Nephron progenitor cell (in vitro differentiated cells): ENCODE measurements at places on chromosomes 1 and 21.

DNA sequence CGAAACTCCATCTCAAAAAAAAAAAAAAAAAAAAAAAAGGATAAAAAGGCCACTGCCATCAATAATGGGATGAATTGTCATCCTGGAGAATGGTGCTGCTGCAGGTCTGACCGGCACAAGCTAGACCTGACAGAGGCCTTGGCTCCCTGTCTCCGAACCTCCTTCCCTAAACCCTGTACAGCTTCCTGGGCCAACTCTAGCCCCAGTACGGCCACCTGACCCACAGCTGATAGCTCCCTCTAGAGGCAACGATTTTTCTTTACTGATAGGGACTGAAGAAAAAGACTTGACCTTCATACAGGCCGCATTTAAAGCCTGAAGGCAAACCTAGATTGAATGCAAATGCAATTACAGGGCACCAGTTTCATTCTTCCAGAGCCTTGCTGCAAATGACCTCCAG is 30.7 kb downstream of the NOL9 start:
- DNase-seq = peak; percentile 32

DNA sequence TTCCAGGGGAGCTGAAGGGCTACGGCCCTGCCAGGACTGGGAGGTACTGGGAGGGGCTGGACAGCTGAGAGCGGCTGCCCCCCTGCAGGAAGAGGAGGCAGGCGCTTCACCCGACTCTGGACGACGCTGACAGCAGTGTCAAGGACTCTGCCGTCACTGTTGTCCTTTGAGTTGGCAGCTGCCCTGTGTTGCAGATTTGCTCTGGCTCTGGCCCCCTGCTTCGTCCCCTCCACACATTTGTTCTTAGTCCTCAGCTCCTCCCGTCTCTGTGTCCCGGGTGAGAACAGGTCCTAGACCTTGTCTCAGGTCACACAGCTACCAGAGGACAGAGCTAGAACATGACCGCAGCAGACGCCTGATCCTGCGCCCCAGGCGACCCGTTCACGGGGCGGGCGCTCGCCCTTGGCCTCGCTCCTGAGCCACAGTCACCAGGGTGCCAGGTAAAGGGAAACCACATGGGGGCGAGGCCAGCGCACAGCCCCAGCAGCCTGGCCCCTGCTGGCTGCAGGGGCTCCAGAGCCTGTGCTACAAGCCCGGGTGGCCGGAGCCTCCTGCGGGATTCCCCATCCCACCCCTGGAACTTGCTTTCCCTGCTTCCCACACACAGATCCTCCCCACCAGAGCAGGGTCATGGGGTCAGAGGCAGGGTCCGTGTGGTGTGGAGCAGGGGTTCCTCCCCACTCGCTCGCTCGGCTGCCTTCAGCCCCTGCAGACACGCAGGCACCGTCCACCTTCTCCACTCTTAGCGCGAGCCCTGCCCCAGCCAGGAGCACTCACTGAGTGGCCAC is 10.7 kb upstream of the NPHP4 start:
- peak; percentile 40 for DNase-seq

DNA sequence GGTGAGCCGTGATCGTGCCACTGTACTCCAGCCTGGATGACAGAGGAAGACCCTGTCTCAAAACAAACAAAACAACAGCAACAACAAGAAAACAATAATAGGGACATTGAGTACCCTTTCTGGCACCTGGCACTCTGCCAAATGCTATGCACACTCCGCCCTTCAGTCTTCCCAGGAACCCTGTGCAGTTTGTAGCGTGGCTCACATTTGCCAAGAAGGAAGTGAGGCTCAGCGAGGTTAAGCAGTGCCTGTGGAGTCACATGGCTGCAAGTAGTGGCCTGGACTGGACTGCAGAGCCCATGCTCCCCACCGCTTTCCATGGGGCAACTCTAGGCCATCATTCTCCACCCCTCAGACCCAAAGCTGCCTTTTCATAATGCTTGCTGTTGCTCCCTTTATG is 5.3 kb upstream of the EVA1B start:
- no peak for DNase-seq

DNA sequence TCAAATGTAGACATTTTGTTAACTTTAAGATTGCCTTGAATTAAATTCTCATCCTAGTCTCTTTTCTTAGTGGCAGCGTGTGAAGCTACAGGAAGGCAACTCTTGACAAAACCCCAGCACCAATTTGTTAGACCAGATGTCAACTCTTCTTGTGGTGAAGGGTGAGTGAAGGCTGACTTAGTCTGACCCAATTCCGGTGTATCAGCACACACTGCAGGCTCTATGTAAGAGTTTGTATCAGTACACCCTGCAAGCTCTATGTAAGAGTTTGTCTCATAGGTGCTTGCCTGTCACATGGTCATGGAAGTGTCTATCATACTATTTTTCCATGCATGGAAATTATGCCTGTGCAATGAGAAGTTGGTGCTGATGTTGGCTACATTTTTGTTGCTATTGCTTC is 16.8 kb downstream of the CR2 start:
- DNase-seq = no peak

- DNase-seq = no peak
These were observed 39.5 kb upstream of the EDARADD start for GRCh38 chr1:236354330-236355147.

DNA sequence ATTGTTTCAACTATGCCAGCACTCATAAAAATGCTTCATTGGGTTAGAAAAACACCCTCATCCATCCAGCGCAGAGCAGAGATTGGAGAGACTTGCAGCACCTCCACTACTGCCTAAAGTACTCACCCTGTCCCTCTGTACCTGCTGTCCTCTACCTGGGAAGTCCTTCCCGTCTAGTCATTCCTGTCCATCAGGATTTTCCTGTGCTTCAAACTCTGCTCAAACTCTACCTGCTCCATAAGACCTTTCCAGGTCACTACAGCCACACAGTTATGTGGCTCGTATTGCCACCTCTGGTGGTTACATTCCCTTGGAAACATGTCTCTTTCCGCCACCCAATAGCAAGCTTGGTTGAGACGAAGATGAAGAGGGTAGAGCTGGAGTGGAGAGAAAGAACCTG is 7.2 kb downstream of the OVGP1 start:
- no peak for DNase-seq
